Kidney (tissue), 22 donors: ENCODE measurements at places on chromosomes 16 and 17. TPM values are rescaled to one million over a fixed set of nuclear protein-coding genes. Genes with fewer than 3 reads are reported as not detected.

- peak; percentile 90 for DNase-seq
Observed at GRCh38 chr16:64983963-64984362, 137.9 kb downstream of the CDH11 start.

GRCh38 chr17:65055708-65056638 lies 567 bp downstream of the GNA13 start:
- peak; percentile 37 for DNase-seq

GRCh38 chr17:77924757-77925336 lies 33.7 kb upstream of the TNRC6C start:
- peak; percentile 38 for DNase-seq

DNA sequence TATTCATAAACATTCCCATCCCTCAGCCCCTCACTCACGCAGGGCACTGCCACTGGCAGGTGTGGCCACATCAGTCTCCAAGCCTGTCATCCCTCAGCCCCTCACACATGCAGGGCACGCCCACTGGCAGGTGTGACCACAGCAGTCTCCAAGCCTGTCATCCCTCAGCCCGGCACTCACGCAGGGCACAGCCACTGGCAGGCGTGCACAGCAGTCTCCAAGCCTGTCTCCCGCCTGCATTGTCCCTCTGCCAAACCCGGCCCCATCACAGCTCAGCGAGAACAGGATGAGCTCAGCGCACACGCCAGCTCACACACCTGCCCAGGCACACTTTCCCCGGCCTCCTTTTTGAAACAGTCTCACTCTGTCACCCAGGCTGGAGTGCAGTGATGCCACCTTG lies 11.4 kb upstream of the KREMEN2 start:
- DNase-seq = no peak

DNA sequence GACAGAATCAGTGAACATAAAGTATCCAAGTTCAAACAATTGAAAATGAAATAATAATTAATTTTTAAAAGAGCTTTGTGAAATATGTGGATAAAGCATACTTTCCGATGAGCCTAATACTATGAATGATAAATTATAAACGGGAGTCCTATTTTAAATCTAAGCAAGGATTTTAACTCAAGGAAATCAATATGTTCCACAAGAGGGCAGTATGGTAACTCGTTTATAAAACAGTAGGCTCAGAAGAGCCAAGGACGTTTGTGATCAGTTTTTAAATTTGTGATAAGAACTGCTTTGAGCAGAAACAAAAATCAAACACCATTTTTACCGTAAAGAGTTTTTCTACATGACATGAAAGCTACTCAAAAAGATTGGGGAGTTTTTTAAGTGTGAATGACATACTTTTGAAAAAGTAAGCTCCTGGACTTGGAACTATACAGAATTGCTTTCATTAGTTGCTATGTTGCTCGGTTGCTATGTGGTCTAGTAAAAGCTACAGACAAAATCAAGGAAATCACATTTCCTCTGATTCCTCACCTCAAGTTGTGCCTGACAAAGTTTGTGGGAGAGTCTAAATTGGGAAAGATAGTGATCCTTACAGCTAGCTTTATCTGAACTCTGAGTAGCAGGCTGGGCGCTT lies 11.8 kb upstream of the TEKT1 start:
- no peak for DNase-seq

The ADAD2 gene
- polyA plus RNA-seq = 0.80 TPM

GRCh38 chr17:9513266-9513665 lies 62.4 kb downstream of the STX8 start:
- no peak for DNase-seq

- DNase-seq = peak; percentile 86
Observed at GRCh38 chr16:53503991-53504663, 1.1 kb upstream of the AKTIP start.

- no peak for DNase-seq
Observed at GRCh38 chr17:8679126-8679525, 48.6 kb upstream of the MYH10 start.

The CTRB1 gene
- not detected for polyA plus RNA-seq

The MT4 gene
- not detected for polyA plus RNA-seq

DNA sequence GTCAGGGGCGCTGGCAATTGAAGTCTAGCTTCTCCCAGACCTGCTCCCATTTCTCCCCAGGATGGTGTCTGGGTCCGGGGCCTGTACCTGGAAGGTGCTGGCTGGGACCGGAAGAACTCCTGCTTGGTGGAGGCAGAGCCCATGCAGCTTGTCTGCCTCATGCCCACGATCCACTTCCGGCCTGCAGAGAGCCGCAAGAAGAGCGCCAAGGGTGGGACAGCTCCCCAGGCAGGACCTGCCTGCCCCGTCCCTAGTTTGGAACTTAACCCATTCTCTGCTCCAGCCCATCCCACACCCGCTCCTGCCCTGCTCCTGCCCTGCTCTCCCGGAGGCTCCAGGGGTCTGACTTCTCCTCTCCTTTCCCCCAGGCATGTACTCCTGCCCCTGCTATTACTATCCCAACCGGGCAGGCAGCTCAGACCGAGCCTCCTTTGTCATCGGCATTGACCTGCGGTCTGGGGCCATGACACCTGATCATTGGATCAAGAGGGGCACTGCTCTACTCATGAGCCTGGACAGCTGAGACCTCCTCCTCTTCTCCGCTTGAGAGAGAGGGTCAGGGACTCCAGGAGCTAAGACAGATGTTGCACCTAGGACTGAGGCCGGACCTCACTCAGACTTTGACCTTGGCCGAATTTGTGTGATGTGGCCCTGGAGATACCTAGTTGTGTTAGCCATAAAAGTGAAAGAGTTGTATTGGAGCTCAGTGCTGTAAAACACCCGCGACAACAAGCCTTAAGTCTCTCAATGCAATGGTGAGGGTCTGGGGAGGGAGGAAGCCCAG lies 814 bp upstream of the KDM6B start:
- peak; percentile 78 for DNase-seq

The RAB11FIP4 gene
- 10.0 TPM for polyA plus RNA-seq

The CCL8 gene
- polyA plus RNA-seq = not detected

The GAN gene
- 0.60 TPM for polyA plus RNA-seq

The TM4SF5 gene
- 31.3 TPM for polyA plus RNA-seq

GRCh38 chr16:22346483-22346882 lies 27.9 kb downstream of the CDR2 start:
- no peak for DNase-seq

The KRTAP1-5 gene
- not detected for polyA plus RNA-seq

The PYY gene
- polyA plus RNA-seq = not detected
